ENCODE measurements at places on chromosomes 6 and 20. TPM values are rescaled to one million over a fixed set of nuclear protein-coding genes. Genes with fewer than 3 reads are reported as not detected.

DNA sequence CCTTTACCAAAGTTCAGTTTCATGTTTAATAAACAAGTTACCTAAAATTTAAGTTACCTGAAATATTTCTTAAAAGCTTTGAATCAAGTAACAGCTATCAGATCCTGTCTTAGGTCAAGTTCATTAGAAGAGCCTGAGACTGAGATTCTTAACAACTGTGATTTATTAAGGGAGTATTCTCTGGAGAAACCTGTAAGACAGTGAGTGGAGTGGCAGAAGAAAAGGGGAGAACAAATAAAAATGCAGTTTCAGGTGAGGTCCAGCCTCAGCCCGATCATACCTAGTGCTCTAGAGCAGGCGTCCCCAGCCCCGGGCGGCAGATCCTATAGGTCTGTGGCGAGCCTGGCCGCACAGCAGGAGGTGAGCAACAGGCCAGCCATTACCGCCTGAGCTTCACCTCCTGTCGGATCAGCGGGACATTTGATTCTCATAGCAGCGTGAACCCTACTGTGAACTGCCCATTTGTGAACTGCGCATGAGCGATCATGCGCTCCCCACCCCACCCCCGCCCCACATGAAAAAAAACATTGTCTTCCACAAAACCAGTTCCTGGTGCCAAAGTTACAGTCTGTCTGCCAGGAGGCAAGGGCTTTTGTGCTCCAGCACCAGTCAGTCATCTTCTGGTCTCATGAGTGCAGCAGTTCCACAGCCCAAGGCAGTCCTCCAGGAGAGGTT lies 59.2 kb upstream of the ADGRB3 start:
- DNase-seq = no peak

The DNMT3B gene
- 1.5 TPM for total RNA-seq

- no peak for DNase-seq
These were observed 13.3 kb upstream of the NHSL1 start for GRCh38 chr6:138512609-138513008.

GRCh38 chr20:51966296-51966971 lies 164.1 kb upstream of the SALL4 start:
- DNase-seq = no peak

DNA sequence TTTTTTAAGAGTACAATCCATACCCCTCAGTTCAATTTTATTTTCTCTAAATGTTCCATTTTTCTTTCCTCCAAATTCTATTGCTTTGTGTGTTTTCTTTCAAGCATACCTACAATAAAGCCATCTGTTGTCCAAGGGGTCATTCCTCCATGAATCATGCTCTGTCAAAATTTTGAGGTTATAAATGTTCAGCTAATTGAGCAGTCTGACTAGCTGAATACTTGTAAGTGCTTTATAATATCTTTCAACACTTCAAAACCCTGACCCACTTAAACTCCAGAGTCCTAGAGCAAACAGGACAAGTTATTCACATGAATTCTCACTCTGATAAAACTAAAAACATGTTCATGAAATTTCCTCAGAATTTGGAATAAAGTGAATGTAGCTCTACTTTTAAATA lies 33.4 kb upstream of the EYA4 start:
- DNase-seq = no peak

DNA sequence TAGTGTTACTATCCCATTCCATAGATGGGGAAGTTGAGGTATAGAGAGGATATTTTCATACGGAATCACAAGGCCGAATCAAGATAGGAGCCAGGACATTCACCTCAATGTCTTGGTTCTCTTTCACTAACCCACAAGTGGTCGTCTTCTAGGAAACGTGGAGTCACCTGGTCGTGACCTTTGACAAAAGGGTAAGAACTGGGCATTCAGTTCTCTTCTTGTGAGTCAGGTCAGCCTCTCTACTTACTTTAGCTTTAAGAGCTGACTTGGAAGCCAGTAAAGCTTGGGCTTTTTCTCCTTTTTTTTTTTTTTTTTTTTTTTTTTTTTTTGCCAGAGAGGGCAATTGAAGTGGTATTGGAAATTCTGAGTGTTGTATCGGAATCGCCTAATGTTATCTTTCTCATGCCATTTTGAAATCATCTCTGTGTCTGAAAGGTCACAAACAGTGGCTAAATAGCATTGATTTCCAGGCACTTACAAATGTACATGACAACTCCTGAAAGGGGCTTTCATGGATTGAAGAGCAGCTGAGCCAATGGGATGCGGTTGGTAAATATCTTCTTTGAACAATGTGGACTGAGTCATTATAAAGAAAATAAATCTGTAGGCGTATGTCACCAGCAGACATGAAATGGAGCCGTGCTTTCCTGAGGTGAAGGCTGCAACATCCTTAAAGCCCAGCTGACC lies 356.9 kb downstream of the KIF16B start:
- no peak for DNase-seq

DNA sequence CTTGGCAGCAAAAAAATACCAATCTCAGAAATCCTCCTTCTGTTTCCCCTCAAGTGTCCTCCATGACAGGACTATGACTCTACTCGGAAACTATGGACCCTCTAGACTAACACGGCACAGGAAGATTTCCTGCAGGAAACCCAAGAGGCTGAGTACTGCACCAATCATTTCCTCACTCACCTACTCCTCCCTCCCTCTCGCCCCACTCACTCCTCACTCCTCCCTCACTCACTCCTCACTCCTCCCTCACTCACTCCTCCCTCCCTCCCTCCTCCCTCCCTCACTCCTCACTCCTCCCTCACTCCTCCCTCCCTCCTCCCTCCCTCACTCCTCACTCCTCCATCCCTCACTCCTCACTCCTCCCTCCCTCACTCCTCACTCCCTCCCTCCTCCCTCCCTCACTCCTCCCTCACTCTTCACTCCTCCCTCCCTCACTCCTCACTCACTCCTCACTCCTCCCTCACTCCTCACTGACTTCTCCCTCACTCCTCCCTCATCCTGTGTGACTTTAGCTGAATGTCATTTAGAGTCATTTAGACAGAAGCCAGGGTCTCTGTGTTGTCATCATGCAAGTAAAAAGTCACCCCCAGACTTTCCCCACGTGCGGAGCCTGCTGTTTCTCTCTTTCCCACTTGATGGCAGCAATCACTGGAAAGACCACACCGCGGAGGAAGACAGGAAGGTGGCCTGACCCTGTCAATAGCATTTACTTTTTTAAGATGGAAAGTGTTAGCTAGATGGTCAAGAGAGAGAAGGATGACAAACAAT lies 226.8 kb upstream of the PDE10A start:
- no peak for DNase-seq

The POLR3F gene
- total RNA-seq = 7.3 TPM

DNA sequence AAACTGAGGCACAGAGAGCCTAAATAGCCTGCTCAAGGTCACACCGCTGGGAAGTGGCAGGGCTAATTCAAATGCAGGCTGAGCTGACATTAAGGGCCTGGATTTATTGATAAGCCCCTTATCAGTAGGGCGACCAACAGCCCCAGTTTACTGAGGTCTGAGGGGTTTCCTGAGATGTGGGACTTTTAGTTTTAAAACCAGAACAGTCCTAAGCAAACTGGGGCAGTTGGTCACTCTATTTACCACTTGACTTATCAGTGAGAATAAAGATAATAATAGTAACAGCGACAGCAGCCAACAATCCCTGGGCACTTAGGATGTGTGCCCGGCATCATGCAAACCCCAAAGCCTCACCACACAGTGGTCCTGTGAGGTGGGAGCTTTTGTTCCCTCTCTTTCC lies 27.6 kb downstream of the PREX1 start:
- no peak for DNase-seq

DNA sequence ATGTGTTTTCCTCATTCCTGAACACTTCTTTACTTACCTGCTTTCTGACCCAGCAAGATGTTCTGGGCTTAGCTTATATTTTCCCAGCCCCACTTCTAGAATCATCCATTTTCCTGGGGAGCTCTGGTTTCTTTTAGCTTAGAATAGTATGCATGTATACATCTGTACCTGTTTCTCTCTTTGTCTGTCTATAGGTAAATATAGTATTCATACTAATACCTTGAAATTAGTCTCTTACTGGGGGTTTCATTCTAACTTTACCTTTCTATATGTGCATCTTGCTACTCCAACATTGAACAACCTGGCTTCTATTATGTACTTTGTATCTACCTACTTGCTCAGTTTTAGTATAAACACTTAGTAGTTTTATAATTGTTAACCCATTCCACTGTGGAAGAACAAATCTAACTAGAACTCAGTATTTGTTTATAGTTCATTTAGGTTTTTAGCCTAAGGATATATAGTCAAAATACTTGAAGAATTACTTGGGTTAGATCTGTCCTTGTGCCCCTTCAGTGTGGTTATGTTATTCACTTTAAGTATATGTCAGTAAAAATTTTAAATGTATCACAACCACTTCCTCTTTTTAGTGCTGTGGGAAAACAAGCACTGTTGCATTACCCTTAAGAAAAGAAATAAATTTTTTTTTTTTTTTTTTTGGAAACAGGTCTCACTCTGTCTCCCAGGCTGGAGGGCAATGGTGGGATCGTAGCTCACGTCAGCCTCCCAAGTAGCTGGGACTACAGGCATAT lies 54.0 kb downstream of the ASXL1 start:
- DNase-seq = no peak

DNA sequence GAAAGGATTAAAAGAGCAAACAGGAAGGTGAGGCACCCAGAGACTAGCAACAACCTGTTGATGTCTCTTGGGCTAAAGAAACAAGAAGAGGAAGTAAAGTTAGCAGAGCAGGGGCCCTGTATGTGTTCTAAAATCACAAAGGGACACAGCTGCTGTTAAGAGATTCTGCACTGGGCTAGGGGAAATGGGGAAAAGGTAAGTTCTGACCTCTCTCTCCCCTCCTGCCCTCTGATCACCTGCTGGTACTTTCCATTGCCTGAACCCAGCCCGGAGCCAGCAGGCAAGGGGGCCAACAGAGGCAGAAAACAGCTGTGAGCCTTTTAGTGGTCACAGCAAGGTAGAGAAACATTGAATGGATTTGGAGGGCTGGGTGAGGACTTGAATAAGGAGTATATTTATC lies 13.5 kb upstream of the CNR1 start:
- DNase-seq = no peak

DNA sequence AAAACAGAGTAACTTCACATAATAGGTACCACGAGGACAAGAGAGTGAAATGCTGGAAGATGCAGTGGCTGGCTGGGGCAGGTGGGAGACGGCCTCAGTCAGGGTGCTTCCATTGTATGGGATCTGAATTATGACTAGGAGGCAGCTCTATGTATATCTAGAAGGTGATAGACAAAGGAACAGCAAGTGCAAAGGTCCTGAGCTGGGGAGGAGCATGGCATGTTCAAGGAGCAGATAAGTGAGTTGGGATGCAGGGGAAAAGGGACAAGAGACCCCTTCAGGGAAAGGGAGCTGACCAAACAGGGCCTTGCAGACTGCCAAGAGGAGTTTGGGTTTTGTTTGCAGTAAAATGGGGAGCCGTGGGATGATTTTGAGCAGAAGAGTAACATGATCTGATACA lies 8.3 kb upstream of the SLC9A8 start:
- DNase-seq = no peak

DNA sequence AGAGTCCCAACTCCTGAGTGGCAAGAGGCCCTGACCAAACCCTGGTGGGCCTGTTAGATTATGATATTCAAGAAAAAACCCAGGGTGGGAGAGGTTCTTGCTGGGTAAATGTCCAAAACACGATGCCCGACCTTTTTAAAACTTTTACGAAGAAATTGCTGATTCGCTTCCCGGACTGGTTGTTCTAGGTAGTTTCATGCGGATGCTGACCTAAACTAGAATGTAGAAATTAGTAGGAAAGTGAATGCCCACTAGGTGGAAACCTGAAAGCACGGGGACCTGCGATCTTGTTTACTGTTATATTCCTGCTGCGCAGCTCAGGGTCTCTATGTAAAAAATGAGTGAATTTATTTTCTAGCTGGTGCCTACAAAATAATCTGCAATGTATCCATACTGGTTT lies 2.3 kb downstream of the RAE1 start:
- no peak for DNase-seq

DNA sequence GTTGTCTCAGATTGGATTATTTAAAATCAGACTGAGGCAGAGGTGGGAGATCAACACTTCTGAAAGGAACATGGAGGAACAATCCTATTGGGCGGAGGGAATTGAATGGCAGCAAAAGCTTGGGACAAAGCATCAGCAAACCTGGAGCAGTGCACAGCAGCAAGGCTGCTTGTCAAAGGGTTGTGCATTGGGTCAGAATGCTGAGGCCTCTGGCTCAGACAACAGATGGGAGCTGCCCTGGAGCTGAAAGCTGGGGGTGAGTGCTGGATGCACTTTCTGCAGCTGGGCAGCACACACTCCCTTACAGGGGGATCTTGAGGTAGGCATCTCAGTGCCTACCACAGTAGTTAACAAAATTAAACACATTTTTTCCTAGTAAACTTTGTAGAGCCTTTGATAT lies 634.4 kb upstream of the MMS22L start:
- DNase-seq = no peak
